ENCODE measurements at places on chromosomes 12 and 14.
A peak's percentile ranks its signal among the peaks of the same experiment; 100 is the strongest.

DNA sequence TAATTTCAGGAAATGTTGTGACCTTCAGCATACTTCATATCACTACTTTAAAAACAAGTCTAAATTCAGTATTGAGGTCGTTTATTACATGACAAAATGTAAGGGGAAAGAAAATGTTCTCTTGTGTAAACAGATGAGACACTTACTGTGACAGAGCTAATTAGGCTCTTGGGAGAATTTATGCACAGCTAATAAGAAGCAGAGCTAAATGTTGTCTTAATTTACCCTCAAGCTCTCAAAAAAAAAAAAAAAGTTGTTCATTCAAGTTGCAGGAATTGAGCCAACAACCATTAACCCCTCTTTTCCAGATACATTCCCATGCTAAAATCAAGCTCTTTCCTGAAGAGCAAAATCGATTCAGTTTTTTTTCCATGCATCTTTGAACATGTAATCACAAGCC, 1419.4 kb downstream of the FSCB start:
- no peak for DNase-seq

DNA sequence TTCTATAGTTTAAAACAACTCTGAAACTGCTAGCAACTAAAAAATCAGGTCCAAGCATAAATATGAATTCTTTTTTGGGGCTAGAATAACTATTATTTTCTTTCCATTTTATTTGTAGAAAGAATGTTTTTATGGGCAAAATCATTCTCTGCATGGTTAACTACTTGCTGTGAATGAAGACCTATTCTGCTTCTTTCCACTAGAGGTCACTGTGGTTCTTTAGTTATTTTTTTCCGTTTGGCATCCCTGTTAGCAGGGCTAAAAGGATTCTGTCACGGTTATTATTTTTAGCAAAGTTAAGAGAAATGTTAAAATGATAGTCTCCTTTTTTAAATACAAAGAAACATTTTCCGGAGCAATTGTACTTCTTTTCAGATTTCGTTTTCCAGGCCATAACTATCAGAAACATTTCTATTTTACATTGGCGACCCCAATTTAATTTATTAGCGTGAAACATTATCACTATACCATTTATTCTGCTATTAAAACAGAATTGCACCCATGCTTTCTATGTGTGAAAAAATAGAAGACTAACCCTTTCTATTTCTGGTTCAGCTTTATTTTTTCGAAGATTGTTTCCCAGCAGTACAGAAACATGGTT, 404.8 kb downstream of the ATP23 start:
- DNase-seq: no peak

DNA sequence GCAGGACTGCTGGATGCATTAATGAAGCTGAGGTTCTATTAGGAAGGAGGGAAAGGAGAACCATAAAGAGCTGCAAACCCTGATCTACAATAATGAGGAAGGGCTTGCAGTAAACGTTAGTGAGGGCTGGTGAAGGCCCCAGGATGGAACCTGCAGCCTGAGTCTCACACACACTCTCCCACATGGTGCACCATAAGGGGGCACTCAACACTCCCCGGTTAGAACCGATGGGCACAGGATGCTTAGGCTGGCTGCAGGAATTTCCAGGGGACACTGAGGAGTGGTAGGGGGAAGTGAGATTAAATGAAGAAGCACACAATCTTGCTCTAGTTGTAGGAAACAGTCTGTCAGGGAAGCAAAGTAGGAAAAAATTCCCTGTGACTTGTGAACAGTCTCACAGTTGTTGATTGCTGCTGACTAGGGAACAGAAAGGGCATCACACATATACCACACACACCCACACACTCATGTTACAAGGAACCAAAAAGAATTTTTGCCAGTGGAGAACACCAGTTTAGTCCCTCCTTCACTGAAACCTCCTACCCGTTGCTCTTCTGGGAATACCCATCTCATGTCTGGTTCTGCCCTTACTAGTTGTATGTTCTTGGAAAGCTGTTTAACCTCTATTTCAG, 56.2 kb upstream of the FERMT2 start:
- no peak for DNase-seq

- DNase-seq: no peak
These were observed 31.7 kb downstream of the LRTM2 start for GRCh38 chr12:1852076-1852475.

GRCh38 chr12:69570000-69570516, 15.2 kb upstream of the CCT2 start:
- DNase-seq: no peak

DNA sequence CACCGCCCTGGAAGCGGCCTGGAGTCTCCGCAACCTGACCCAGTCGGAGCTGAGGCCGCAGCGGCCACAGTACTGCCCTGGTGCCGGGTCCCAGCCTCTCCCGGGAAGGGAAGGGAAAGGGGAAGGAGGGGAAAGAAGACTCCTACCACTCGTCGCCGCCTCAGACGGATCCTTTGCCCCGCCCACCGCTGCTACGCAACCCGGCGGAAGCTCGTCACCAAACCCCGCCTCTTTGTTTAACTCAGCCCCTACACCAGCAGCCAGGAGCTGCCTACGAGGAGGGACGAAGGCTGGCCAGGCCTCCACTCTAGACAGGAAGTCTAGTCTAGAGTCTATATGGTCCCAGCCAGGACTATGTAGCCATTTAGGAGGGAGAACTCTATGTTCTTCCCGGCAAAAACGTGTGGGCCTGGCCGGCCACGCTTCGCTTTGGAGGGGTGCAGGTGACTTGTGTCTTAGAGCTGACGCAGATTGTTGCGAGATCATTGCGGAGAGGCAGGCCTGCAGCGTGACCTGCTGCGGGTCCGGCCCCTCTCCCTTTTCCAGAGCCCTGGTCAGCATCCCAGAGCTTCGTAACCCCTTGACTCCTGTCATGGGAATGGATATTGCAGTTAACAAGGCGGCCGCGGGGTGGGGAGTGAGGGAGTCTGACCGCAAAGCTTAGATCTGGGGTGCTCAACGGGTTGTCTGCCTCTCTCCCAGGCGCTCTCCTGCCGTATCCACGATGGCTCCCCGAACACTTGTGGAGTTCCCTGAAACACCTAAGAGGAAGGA, at the start of gene RNF41:
Gene RNF41, minus strand, starts transcription at position 166 of the 774 bp plus-strand sequence. CDS start 7,875 bp downstream, outside the sequence.
- DNase-seq: peak; percentile 90

DNA sequence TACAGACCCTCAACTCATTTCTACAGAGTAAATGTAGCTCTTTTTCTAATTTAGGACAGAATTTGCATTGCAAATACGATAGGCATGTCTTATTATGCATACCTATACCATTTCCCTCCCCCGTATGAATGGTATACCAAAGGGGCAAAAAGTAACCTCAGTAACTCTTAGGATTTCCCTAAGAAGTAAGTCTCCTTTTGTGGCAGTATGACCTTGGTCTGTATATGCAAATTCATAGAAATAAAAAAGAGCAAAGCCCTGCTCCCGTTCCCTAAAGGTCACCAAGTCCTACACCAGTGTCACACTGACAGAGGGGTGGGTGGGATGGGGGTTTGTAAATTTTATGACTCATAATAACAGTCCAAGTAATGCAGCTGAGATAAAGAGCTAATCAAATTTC, 365.8 kb upstream of the CCDC196 start:
- no peak for DNase-seq

DNA sequence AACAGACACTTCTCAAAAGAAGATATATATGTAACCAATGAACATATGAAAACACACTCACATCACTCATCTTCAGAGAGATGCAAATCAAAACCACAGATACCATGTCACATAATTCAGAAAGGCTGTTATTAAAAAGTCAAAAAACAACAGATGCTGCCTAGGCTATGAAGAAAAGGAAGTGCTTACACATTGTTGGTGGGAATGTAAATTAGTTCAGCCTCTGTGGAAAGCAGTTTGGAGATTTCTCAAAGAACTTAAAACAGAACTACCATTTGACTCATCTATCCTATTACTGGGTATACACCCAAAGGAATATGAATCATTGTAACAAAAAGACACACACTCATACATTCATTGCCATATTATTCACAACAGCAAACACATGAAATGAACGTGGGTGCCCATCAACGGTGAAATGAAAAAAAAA, 35.1 kb downstream of the EIF2S3B start:
- no peak for DNase-seq

Data from T-helper 2 cell treated with Interferon-gamma antibody and Interleukin-4, amounts not matched to agents 5 μg/mL and 100 μg/mL, for 36 hours (primary cell).